Cortex of kidney (tissue), 1 donor: ENCODE measurements at places on chromosomes 5 and 9.

- no peak for DNase-seq
Observed at GRCh38 chr9:132857616-132858342, 20.3 kb downstream of the AK8 start.

- no peak for DNase-seq
Observed at GRCh38 chr9:71515626-71516025, 252.7 kb downstream of the CEMIP2 start.

DNA sequence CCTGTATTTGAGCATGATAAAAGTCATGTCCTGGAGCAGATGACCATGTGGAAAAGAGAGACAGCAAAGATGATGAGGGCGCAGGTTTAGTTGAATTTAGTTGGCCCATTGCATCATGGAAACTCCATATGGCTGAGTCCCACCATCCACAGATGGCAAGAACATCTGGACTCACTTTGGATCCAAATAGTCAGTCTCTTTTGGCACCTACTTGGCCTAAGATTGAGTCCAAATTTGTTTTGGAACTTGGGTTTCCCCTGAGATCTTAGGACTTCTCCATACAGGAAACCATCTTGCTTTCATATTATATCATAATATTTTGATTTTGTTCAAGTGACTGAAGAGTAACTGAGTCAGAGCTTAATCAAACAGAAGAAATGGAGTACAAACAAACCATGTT lies 217.5 kb downstream of the DRD1 start:
- DNase-seq: no peak

DNA sequence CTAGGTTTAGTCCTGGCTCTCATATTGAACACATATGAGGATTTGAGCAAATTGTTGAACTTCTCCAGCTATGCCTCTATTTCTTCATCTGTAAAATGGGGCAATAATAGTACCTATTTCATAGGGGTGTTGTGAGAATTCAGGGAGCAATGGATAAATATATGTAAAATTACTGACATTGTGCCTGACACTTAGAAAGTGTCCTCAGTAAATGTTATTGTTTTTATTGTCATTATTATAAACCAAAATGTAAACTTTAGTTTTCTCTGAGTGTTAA lies 101.7 kb downstream of the ANGPTL2 start:
- DNase-seq: no peak

GRCh38 chr9:88344013-88344412 lies 44.2 kb upstream of the SPIN1 start:
- no peak for DNase-seq

- no peak for DNase-seq
Observed at GRCh38 chr5:138506370-138507306, 36.4 kb downstream of the ETF1 start.

GRCh38 chr5:2166979-2167377 lies 284.3 kb upstream of the IRX4 start:
- no peak for DNase-seq

DNA sequence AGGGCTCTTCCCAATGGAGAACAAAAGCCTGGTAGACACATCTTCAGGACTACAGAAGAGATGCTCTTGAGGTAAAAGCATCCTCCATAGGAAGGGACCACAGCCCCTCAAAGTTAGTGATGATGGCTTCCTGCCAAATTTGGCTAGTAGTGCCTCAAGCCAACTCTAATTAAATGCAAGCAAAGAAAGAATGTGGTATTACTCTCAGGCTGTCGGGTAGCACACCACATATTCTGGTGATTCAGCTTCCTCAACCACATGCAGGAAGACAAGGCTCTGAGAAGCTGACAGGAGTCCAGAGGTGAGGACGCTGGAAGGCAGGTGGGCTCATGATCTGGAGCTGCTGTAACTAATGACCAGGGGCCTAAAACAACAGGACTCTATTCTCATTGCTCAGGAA lies 37.2 kb upstream of the S1PR3 start:
- DNase-seq: no peak
